ENCODE measurements at places on chromosomes 3 and 15. TPM values are rescaled to one million over a fixed set of nuclear protein-coding genes. Genes with fewer than 3 reads are reported as not detected.

DNA sequence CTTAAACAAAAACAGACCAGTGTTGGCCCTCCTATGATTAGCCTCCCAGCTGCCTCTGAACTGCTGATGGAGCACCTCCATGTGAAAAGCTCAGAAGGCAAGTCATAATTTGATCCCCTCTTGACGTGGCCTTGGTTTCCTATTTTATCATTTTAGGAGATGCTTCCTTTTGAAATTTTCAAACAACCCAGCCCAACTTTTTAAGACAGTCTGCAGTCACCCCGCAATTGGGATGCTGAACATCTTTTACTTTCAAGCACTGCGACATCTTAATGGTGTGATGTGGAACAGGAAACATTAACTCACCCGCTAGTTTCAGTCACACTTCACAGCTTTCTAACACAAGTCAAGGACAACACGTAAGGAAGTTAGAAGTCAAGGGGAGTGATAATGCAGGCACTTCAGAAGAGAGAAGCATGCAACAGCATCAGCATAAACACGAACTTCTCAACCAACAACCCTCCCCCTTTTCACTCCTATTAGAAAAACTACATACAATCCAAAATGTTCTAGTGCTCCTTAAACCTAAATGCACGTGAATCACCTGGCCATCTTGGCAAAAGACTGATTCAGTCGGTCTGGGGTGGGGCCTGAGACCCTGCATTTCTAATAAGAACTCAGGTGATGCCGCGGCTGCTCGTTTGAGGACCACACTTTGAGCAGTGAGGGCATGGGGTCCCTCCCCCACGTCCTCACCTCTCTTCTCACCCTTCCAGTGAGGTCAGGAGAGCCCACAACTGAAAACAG is 161.5 kb downstream of the FOXP1 start:
- DNase-seq = no peak

DNA sequence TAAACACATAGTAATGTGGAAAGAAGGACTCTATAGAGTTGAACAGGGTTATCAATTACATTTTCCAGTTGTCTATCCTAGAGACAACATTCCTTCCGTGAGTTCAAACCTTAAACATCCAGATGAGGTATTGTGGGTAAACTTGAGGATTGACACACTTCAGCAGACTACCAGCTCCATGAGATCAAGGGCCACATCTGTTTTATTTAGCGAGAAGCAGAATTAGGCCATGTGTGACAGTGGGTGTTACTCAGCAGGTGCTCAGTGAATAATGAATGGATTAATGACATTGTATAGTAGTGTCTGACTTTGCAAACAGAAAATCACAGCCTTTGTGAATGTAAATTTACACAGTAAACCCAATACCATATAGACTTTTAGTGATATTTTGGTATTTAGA is 941.1 kb upstream of the CFAP20DC start:
- no peak for DNase-seq

GRCh38 chr3:181461381-181461780 is 250.3 kb upstream of the SOX2 start:
- DNase-seq = no peak

GRCh38 chr3:129282727-129283327 is 4.2 kb downstream of the HMCES start:
- DNase-seq = no peak

- no peak for DNase-seq
Observed at GRCh38 chr15:69857686-69858391, 239.9 kb downstream of the TLE3 start.

DNA sequence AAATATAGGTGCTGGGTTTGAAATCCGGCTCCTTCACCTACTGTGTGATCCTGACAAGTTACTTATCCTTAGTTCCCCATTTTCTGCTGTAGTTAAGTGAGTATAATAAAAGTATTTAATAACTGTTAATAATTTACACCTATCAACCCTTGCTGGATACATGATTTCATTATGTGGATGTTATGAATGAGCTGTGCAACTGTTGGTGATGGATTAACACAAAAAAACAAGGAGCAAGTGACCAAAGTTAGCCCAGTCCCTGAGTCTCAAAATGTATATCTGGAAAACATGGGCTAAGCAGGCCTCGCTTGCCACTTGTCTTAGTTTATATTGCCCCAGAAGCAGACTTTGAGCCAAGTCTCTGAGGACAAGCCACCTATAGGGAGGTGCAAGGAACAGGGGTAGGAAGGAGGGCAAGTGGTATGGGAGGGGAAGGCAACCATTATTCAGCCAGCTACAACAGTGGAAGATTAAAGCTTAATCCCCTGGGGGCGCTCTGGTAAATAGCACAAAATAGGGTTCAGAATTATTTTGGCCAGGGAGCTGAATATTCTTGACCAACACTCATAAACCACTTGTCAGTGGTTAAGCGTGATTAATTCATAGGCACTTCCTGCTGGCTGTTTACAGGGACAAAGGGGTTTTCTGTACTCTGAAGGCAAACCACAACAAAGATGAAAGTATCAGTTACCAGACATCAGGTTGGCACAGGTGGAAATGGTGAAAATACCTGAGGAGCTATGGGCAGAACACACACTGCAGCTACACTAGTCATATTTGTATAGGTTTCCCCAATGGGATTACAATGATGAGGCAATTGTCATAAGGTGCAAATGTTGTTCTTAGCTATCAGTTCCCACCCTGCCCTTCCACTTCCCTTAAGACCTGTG is 76.2 kb downstream of the TRIM42 start:
- DNase-seq = no peak

- no peak for DNase-seq
Observed at GRCh38 chr3:32973982-32974381, 22.5 kb downstream of the CCR4 start.

DNA sequence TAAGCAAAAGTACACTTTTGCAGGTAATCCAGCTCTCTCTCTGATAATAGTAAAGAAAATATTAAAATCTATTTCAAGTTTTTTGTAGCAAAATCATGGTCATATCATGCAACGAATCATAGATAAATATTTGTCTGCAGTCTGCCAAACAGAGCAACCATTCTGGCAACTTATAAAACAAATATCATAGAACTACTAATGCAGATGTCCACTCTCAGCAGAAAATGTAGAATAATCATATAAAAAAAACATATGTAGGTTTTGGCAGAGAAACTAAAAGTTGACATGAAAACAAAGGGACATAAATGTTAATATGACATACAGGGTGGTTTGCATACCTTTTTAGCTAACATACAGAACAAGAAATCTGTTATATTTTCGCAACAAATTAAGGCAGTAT is 12.2 kb downstream of the TMCC1 start:
- no peak for DNase-seq

- DNase-seq = no peak
Observed at GRCh38 chr3:38717355-38718240, 68.1 kb upstream of the SCN5A start.

DNA sequence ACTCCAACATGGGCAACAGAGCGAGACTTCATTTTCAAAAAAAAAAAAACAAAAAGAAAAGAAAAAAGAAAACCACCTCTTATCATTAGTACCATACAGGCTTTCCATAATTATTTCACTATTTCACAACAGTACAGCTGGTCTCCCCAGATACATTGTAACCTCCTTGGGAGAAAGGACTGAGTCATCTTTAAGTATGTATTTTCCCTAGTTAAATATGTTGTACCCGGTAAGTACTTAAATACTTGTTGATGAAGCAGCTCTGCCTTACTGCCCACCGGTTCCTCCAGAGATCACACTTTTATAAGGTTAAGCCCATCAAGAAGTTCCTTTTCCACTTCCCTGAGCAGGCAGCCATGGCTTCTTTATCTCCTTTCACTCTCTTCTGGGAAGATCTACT is 789.5 kb upstream of the CFAP20DC start:
- no peak for DNase-seq

DNA sequence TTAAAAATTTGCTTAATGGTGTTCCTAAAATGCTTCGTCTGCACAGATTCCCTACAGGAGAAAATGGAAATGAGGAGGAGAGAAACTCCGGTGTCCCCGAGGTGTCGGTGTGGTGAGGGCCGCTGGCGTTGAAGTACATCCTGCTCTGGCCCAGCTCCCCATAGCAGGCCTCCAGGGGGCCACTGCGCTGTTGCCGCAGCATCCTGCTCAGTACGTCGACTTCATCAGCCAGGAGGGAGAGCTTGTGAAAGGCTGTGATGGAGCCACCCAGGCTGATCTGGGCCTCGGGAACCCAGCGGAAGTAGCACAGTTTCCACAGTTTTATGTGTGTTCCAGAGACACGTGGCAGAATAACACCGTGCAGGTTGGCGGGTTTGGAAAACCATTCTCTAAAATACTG is 37.8 kb downstream of the FAN1 start:
- no peak for DNase-seq

DNA sequence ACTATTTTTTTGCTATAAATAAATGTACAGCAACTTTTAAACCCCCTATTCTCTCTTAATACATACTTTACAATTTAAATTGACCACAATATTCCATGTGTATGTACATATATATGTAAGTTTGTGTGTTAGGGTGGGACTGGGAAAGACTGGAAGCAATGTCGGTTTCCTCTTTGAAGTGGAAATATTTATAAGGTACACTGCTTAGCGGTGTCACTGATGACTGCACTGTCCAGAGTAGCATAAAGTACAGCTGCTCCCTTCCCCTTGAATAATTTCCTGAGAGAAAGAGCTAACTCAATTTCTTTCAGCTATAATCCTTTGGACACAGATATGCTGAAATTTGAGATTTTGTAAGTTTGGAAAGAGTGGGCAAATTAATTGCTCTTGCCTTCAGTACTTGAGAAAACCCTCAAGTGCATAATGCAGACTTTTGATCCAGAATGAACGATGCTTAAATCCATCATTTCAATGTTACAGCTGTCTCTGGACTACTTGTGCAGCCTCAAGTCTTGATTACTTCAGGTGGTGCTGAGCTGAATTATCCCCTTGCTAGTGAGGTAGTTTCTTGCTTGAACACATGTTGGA is 267.0 kb upstream of the CFAP20DC start:
- no peak for DNase-seq

DNA sequence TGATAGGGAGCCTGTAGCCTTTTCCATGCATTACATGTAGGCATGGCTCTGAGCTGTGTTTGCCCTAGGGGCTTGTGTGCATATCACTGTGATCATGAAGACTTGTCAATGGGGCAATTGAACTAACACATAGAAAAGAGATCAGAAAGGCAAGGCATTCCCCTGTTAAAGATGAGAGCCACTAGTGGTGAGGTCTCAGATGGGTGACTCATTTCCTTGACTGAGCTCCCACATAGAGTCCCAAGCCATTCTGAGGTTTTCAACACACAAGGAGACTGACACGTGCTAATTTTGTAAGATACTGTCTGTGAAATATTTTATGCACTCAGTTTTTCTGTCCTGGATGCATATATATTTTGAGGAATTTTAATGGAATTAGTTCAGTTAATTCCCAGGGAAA is 53.8 kb downstream of the SAMMSON start:
- DNase-seq = no peak

- DNase-seq = no peak
Observed at GRCh38 chr15:99980752-99981151, 247.5 kb upstream of the LYSMD4 start.

GRCh38 chr15:80989081-80989517 is 520 bp downstream of the MESD start:
- no peak for DNase-seq

DNA sequence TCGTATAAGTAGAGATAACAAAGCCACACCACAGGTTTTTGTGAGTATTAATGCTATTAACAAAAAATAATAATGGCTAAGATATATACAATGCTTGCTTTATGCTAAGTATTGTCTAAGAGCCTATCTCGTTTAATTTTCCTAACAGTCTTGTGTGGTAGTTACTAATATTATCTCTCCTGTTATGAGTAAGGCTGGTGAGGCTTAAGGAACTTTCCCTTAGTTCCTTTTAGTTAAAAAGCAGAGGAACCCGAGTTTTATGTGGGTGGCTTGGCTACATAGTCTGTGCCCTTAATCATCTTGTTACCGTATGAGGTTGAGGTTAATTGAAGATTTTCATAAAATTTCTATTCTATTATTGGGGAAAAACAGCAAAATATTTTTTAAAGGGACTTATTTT is 218.4 kb downstream of the SOX2 start:
- no peak for DNase-seq

DNA sequence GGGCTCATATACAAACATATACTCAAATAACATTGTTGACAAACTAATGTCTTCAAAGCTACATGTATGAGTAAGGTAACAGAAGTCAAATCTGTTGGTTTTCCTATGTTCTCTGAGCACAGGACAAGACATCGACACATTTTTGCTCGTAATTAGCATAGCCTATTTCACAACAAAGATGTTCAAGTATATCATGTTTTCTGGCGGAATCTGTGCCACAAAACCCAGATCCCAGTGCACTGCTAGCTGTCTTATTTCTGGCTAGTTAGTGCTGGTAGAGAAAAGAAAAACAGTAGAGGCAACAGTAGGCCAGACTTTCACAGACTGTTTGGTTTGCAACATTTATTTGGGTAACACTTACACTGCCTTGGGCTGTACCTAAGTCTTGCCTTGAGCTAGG is 51.2 kb downstream of the RUBCN start:
- no peak for DNase-seq

DNA sequence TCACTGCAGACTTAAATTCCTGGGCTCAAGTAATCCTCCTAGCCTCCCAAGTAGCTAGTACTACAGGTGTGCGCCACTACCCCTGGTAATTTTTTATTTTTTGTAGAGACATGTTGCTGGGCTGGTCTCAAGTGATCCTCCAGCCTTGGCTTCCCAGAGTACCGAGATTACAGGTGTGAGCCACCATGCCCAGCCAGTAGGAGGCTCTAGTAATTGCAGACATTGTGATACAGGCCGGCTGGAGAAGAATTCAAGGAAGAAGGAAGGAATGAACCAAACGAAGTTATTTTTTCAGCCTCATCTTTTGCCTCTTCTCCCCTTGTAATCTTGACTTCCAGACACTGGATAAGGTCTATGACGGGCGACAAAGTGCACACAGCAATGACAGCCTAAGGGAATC is 3.2 kb upstream of the PPP4R2 start:
- no peak for DNase-seq

Gene TF
- polyA plus RNA-seq = 9.1 TPM

Gene FILIP1L
- polyA plus RNA-seq = 21.7 TPM

Gene MKRN3
- 0.24 TPM for polyA plus RNA-seq

Gene PGBD4
- 2.4 TPM for polyA plus RNA-seq

Gene ACP3
- 105 TPM for polyA plus RNA-seq

Gene TGM5
- not detected for polyA plus RNA-seq

Gene KIF15
- 21.2 TPM for polyA plus RNA-seq

Gene SKOR1
- polyA plus RNA-seq = 0.42 TPM

Gene FETUB
- polyA plus RNA-seq = 0.09 TPM

Gene CCR8
- polyA plus RNA-seq = not detected

Gene MORC1
- 0.57 TPM for polyA plus RNA-seq

Gene RBP2
- polyA plus RNA-seq = 0.47 TPM
